ENCODE measurements at places on chromosomes 12 and 14. TPM values are rescaled to one million over a fixed set of nuclear protein-coding genes. Genes with fewer than 3 reads are reported as not detected.

Gene EIF2S3B
- total RNA-seq, result 0.29 TPM

Gene LBHD2
- not detected for total RNA-seq

Gene MYG1
- 90.2 TPM for total RNA-seq

Gene EML5
- total RNA-seq, result 0.53 TPM

Gene FITM1
- not detected for total RNA-seq

Gene DUSP16
- 8.3 TPM for total RNA-seq

Gene SMAGP
- 32.5 TPM for total RNA-seq

Gene RNF212B
- total RNA-seq, result not detected

Gene RPL10L
- not detected for total RNA-seq

Gene CHFR
- 24.4 TPM for total RNA-seq

Gene WIF1
- total RNA-seq, result not detected

Gene HOXC9
- 15.9 TPM for total RNA-seq

Gene FAM222A
- 5.1 TPM for total RNA-seq

Gene IFI27L2
- total RNA-seq, result 56.2 TPM

Gene POTEM
- total RNA-seq, result not detected

Gene OR6C2
- not detected for total RNA-seq

Gene SCN8A
- total RNA-seq, result 1.2 TPM

Gene MMP19
- total RNA-seq, result 0.49 TPM

Gene REC8
- total RNA-seq, result 5.4 TPM

Gene RNASE7
- not detected for total RNA-seq

Gene M6PR
- total RNA-seq, result 143 TPM

Gene CLEC12A
- not detected for total RNA-seq

Gene CLEC9A
- not detected for total RNA-seq

Gene NGB
- total RNA-seq, result not detected

Gene PRR4
- 1.8 TPM for total RNA-seq

Gene RPGRIP1
- 0.20 TPM for total RNA-seq

Gene APOF
- total RNA-seq, result not detected

Gene RNF10
- 105 TPM for total RNA-seq

Gene C12orf43
- total RNA-seq, result 23.3 TPM

Gene BDKRB2
- total RNA-seq, result 1.7 TPM

Gene BATF
- not detected for total RNA-seq

Gene KRT77
- not detected for total RNA-seq

Gene PLEKHD1
- not detected for total RNA-seq

Gene GALNT4
- 7.6 TPM for total RNA-seq

Gene CYP27B1
- 1.7 TPM for total RNA-seq

Gene SDR9C7
- total RNA-seq, result not detected

Gene HHIPL1
- total RNA-seq, result 0.16 TPM

Gene TAS2R19
- total RNA-seq, result not detected

Gene KLRK1
- total RNA-seq, result not detected

Gene ACOT6
- not detected for total RNA-seq

Gene TAS2R9
- total RNA-seq, result not detected

Gene ZFC3H1
- 12.1 TPM for total RNA-seq

Gene SLC25A3
- 798 TPM for total RNA-seq

Gene POTEG
- 0.06 TPM for total RNA-seq

Gene MSRB3
- 21.0 TPM for total RNA-seq

Gene TAS2R8
- total RNA-seq, result not detected

Gene CLEC1B
- not detected for total RNA-seq

Gene RIMBP2
- total RNA-seq, result not detected

Gene PMCH
- total RNA-seq, result not detected

Gene TCHP
- total RNA-seq, result 15.8 TPM

Gene RERG
- total RNA-seq, result 0.20 TPM

Gene CD163L1
- 0.17 TPM for total RNA-seq

Gene PAX9
- 3.2 TPM for total RNA-seq
